ENCODE measurements at places on chromosomes 2 and 18. TPM values are rescaled to one million over a fixed set of nuclear protein-coding genes. Genes with fewer than 3 reads are reported as not detected.
A peak's percentile ranks its signal among the peaks of the same experiment; 100 is the strongest.

GRCh38 chr2:12766421-12766879, 49.7 kb downstream of the TRIB2 start:
- H3K36me3 ChIP-seq = no peaks in the 10 kb centered on the region
- no peak overlapping the region for H3K4me3 ChIP-seq
- H3K4me1 ChIP-seq = peaks cover 35% of the 10 kb centered on the region
- no peak for DNase-seq
- peaks cover 5% of the 10 kb centered on the region for H3K27me3 ChIP-seq

Gene TUBA3D
- total RNA-seq = not detected

DNA sequence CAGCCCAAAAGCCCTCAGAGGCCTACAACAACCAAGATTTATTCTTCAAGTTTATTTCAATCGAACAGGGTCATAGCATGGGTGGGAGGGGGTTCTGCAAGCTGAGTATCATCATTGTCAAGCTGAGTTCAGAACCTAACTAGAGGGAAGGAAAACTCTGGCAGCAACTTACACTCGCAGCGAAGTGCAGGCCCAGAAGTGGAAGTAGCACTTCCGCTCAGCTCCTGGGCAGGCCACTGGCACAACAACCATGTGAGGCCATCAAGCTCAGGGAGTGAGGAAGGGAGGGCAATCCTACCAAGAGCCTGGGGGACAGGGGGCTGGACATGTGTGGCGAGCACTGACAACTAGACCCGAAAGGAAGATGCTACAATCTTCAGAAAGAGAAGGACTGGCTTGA, 4.8 kb downstream of the UXS1 start:
- no peak overlapping the region for H3K27ac ChIP-seq
- no peak overlapping the region for H3K4me3 ChIP-seq
- H3K4me1 ChIP-seq = peaks cover 17% of the 10 kb centered on the region
- no peaks in the 10 kb centered on the region for H3K27me3 ChIP-seq
- no peaks in the 10 kb centered on the region for H3K36me3 ChIP-seq

Gene SMPD4
- 67.1 TPM for total RNA-seq

DNA sequence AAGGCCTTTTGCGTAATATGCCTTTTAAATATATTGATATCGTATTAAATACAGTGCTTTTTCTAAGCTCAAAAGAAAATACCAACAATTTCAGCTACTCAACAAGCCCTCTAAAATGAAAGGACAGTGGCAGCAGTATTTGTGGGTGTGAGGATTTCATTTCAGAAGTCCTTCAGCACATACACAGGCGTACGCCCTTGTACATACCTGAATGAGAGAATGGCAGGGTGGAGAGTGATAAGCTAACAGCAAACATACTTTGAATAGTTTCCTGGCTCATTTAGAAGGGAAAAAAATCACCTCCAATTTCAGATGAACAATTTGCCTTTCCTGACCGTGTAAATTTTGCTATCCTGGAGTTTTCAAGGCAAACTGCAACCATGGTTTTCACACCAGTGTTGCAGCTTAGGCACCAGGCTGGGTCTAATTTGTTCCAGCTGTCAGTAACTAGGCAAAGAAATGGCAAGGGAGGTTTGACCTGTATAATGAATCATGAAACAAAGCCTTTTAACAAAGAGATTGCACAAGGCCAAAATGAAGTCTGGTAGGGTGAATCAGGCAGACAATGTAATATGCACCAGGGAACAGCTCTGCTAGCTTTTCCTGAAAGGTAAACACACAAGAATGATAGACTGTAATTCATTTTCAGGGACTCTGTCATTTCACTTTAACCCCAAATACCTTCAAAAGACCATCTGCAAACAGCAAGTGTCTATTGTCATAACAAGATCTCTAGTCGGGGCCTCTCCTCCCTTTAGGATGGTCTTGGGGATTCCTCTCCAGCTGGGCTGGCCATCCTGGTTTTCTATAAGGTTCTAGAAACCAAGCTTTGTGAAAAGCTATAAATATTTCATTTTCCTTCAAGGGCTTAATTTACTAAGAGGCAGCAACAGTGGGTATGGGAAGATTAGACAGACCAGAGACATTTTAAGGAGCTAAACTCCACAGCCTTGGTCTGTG, 11.5 kb downstream of the ANKRD29 start:
- H3K4me3 ChIP-seq = no peak overlapping the region
- no peak for DNase-seq
- no peaks in the 10 kb centered on the region for H3K4me1 ChIP-seq
- peaks cover 8% of the 10 kb centered on the region for H3K27me3 ChIP-seq

DNA sequence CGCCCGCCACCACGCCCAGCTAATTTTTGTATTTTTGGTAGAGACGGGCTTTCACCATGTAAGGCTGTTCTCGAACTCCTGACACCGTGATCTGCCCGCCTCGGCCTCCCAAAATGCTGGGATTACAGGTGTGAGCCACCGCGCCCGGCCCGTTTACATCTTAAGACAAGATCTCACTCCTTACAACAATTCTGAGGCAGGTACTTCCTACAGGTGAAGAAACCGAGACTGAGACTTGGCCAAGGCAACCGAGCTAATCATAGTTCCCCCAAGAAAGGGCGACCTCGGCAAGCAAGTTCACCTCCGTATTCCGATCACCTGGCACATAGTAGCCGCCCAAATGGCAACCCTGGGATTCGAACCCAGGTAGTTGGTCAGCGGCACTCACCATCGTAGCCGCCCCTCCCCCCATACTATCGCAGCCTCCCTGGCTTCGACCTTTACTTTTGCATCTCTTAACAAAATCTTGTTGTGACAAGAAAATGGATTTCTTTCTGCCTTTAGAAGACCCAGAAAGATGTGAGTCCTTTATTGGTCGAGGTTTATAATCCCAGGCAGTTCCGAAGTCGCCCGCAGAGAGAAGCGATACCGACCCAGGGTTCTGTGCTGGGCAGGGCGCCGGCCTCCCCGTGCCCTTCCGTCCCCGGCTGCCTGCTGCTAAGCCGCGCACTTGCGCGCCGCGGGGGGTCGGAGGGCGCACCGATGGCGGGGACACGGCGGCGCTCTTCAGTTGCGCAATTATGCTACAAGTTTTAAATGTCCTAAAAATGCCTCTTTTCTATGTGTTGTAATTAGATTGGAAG, 1.1 kb upstream of the FZD5 start:
- H3K27me3 ChIP-seq = peaks cover 14% of the 10 kb centered on the region
- DNase-seq = no peak
- H3K4me3 ChIP-seq = peak overlapping the region; percentile 77
- no peak overlapping the region for H3K27ac ChIP-seq
- H3K36me3 ChIP-seq = no peaks in the 10 kb centered on the region

Data from chondrocyte (in vitro differentiated cells).